ENCODE measurements at places on chromosomes 2 and 18.

- DNase-seq = no peak
Observed at GRCh38 chr2:213002383-213002782, 149.0 kb downstream of the IKZF2 start.

DNA sequence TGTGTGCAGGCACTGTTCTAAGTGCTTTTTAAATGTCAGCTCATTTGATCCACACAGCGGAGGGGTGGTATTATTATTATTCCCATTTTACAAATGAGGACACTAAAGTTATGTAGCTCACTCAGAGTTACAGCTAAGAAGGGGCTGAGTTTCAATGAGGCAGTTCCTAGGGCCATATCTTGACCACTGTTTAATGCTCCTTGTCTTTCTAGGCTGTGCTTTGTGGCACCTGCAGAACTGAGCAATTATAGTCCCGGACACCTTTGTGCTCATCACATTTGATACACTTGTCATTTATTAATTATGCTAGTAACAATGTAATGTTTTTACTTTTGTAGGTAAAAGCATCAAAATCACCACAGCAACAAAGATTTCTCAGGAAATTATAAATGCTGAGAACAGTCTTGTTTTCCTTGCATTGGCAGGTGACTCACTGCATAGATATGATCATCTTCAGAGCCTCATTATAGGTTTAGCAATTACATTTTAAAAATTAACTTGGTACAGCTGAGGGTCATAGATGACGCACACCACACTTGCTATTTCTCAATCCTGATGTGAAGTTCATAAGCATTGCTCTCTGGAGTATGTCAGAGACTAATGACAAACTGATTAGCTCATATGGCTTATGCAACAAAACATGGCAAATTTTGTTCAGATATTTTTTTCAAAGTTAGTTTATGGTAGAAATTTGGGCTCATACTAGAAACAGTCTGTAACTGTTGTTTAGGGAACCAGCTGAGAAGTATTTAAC lies 366.8 kb downstream of the TGIF1 start:
- no peak for DNase-seq

- DNase-seq = no peak
Observed at GRCh38 chr2:64059270-64059669, 40.0 kb upstream of the VPS54 start.

GRCh38 chr2:171386627-171387026 lies 47.2 kb downstream of the METTL8 start:
- no peak for DNase-seq

DNA sequence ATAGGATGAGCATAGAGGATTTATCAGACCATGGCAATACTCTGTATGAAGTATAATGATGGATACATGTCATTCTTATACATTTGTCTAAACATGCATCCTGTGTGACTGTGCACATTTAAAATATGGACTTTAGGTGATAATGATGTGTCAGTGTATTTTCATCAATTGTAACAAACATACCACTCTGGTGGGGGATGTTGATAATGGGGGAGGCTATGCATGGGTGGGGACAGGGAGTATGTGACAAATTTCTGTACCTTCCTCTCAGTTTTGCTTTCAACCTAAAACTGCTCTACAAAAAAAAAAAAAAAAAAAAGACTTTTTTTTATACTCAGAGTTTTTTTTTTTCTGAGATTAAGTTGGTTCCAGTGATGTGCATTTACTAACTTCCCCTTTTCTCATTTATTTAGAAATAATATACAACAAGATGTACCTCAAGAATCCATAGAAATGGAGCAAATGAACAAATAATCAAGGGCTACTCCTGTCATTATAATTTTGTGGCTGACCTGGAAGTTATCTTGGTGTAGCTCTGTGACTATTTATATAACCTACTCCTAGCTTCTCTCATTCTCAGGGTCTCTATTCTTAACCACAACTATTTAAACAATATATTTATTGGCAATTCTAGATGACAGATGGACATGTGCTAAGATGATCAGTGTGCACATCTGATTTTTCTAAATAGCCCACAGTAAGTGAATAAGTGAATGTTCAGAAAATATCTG lies 108.9 kb upstream of the ITGA4 start:
- DNase-seq = no peak

DNA sequence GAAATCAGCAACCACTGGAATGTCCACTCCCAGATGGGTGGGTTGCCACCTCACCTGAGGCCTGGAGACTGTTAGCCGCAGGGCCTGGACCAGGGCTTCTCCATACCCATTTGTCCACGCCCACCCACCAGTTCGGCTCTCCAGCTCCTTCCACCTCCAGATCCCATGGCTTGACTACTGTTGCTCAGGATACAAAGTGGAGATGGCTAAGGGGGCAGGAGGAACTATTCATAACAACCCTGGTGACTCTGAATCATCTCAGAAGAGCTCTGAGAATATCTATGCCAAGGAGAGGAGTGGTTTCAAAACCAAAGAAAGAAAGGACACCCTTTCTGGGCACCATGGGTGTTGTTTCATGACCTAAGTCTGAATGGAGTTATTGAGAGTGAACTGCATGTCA lies 145.8 kb downstream of the LAMA3 start:
- DNase-seq = no peak

GRCh38 chr2:67471681-67472080 lies 74.5 kb downstream of the ETAA1 start:
- DNase-seq = no peak

- DNase-seq = no peak
Observed at GRCh38 chr2:52749764-52750163, 1017.8 kb upstream of the CHAC2 start.

GRCh38 chr2:240906141-240906910 lies at the start of gene CROCC2:
Gene CROCC2, plus strand, starts transcription at chr2:240906336. Its CDS starts 178 bp downstream, at chr2:240906514.
- no peak for DNase-seq

DNA sequence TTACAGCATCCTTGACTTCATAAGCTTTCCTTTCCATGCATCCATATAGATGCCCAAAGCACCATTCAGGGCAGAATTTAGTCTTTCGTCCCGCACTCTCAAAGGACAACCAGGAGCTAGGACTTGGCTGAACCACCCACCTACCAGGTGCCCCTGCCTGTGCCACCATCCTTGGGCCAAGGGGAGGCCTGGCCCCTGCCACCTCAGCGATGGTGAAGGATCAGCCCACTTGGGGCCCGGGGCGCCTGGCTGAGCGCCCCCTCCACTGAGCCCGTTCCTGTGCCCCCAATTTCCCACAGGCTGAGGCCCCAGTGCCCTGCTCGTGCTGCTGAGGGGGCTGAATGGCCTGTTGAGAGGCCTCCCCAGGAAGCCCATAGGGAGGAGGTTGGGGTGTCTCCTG lies 33.3 kb upstream of the ALPP start:
- no peak for DNase-seq

- DNase-seq = no peak
Observed at GRCh38 chr2:232721261-232721660, 24.1 kb downstream of the GIGYF2 start.
